Epithelial cell of esophagus (primary cell): ENCODE measurements at places on chromosomes 4 and X.

- DNase-seq, result no peak
Measured at GRCh38 chr4:828641-829271, 2.8 kb upstream of the CPLX1 start.

GRCh38 chrX:31061091-31061490, 10.8 kb downstream of the FTHL17 start:
- no peak for DNase-seq

GRCh38 chr4:89725268-89725667, 111.7 kb downstream of the SNCA start:
- no peak for DNase-seq

GRCh38 chr4:174037631-174038030, 245.8 kb downstream of the FBXO8 start:
- DNase-seq, result no peak
